Bronchial epithelial cell (primary cell): ENCODE measurements at places on chromosomes 4 and X. TPM values are rescaled to one million over a fixed set of nuclear protein-coding genes. Genes with fewer than 3 reads are reported as not detected.

- DNase-seq = no peak
Measured at GRCh38 chr4:113389160-113389559, 339.7 kb downstream of the ANK2 start.

Gene HTT
- 24.0 and 28.4 TPM in 2 replicates for total RNA-seq

- no peak for DNase-seq
Measured at GRCh38 chr4:120870279-120870673, 52.2 kb downstream of the PRDM5 start.

Gene ATP10D
- 20.0 and 25.5 TPM in 2 replicates for total RNA-seq

DNA sequence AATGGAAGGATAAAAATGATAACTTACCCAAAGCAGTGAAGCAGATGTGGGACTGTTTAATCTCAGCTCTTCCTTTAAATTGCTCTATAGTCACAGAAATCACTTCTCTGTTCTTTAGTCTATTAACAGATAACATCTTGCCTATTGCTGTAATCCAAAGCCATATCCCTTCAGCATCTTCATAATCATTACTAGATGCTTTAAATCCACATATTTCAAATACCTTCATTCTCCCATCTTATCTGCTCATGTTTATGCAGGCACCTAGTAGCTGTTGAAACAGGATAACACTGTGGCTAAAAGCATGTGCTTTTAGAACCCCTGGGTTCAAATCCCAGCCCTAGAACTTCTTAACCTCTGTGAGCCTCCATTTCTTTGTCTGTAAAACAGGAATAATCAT is 209.9 kb downstream of the RELL1 start:
- DNase-seq = no peak

Gene TXK
- total RNA-seq = under 0.01 and 0.13 TPM in 2 replicates

GRCh38 chr4:176335421-176335820 is 15.7 kb downstream of the SPCS3 start:
- DNase-seq = peak; percentile 54

DNA sequence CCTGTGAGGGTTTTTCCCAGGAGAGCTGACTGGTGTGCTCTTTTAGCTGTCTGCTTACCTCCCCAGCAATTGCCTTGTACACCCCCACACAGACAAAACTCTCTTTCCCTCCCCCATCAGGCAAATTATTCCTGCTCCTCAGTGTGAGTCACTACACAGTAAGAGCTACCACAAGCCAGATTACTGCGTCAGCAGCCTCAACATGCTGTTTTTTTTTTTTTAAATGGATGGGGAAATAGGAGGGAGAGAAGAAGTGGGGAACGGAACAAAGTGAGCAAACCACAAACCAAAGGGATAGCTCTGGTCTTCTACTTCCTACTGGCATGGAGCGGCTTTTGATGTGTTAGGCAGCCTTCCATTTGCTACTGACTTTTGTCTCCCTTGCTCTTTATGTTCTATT is 107.5 kb upstream of the ACSL4 start:
- peak; percentile 90 for DNase-seq

Gene MAGEA10
- total RNA-seq = not detected in 2 replicates

Gene PGAM4
- not detected in 2 replicates for total RNA-seq

Gene TLL1
- total RNA-seq = 0.13 and 0.53 TPM in 2 replicates

- no peak for DNase-seq
Measured at GRCh38 chr4:169658975-169659715, 38.8 kb downstream of the CLCN3 start.

- DNase-seq = no peak
Measured at GRCh38 chrX:1502853-1503252, 34.1 kb downstream of the P2RY8 start.

DNA sequence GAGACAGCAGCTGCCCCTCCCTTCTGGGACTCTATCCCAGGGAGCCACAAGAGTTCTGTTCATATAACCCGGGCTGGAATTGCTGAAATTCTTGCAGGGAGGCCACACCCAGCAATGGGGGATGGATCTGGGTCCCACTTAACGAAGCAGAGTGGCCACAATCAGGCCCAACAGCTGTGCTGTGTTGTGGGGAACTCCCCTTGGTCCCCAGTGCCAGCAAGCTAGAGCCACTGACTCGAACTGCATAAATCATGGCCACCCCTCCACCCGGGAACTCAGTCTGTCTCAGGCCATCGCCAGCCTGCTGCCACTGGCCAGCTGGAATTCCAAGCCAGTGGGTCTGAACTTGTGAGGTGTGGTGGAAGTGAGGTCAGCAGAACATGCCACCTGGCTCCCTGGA is 111.1 kb downstream of the KLF8 start:
- no peak for DNase-seq

DNA sequence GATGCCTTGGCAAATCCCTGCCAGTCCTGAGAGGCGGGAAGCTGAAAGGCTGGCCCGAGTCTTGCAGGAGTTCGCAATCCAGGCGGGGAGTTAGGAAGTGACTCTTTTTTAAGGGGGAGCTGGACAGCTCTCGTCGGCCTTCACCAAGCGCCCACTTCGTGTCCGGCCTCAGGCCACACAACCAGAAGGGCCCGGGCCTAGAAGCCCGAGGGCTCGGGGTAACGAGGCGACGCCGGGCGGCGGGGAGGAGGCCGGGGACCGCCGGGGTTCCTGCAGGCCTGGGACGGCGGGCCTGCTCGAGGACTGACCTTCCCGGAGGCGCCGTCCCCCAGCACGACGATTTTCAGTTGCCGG is 395 bp downstream of the RAB28 start:
- peak; percentile 48 for DNase-seq

Gene RBMXL3
- not detected in 2 replicates for total RNA-seq

GRCh38 chr4:147173797-147174432 is 228.3 kb upstream of the TTC29 start:
- no peak for DNase-seq

Gene C1GALT1C1
- total RNA-seq = 16.8 and 17.3 TPM in 2 replicates

Gene SPP1
- not detected in 2 replicates for total RNA-seq

DNA sequence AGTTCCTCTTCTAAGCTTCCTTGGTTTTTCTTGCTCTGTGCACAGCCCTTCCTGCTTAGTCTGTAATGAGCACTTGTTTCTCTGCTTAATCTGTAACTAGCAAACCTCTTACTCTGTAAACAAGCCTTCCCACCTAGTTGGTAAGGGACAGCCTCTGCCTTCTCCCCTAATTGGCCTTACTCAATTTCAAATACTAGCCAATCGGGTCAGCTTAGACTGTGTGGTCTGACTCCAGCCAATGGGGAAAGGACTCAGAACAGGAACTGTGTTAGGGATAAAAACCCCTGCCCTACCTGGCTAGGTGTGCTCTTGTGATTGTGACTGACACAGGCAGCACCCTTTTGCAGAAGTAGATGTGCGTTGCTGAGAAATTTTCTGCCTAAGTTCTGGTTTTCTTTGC is 136.5 kb upstream of the AADAT start:
- DNase-seq = no peak

- no peak for DNase-seq
Measured at GRCh38 chr4:1232661-1233621, 16.0 kb downstream of the CTBP1 start.

Gene MGARP
- total RNA-seq = 0.13 and 0.53 TPM in 2 replicates

- DNase-seq = peak; percentile 23
Measured at GRCh38 chr4:69735119-69735518, 25.3 kb downstream of the SULT1B1 start.

DNA sequence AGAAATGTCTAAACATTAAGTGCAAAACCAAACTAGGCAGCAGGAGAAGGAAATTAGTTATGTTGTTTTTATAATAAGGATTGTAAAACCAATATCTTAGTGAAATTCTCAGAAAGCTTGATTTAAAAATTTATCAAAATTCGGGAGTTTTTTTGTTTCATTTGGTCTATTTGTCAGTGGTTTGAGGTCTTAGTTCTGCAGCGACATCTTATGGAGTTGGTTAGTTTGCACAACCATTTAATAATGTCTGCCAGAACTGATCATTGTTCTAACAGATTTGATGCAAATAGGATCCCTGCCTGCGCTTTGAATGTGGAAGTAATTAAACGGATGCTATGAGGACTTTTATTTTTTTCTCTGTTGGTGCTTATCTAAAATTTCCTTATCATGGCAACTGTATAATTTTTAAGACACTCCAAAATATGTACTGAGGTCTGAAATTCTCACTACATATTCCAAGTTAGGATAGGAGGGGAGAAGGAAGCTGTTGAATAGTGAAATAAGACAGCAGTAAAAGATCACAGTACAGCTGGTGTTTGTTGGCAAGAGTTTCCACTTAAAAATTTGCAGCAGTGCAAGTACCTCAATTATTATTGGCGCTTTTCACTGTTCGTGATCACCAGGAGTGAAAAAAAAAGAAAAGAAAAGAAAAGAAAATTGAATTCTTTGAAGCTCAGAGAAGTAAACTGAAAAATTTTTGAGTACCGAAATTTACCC is 2521.4 kb downstream of the ARAP2 start:
- no peak for DNase-seq

GRCh38 chr4:8910822-8911315 is 39.2 kb upstream of the HMX1 start:
- no peak for DNase-seq

GRCh38 chrX:153820601-153821000 is 9.7 kb downstream of the PDZD4 start:
- DNase-seq = no peak

GRCh38 chrX:5176766-5177165 is 1051.9 kb downstream of the NLGN4X start:
- no peak for DNase-seq

- DNase-seq = no peak
Measured at GRCh38 chr4:81814987-81815541, 343.4 kb upstream of the RASGEF1B start.

Gene HEPH
- under 0.01 and 0.26 TPM in 2 replicates for total RNA-seq

Gene PAGE1
- total RNA-seq = not detected in 2 replicates

- no peak for DNase-seq
Measured at GRCh38 chr4:61933527-61933926, 733.4 kb downstream of the ADGRL3 start.
